Activated CD8-positive, alpha-beta memory T cell treated with anti-CD3 and anti-CD28 coated beads for 24 hours (primary cell): ENCODE measurements at places on chromosomes 6 and 20.

GRCh38 chr6:111478749-111479148 is 4.3 kb downstream of the REV3L start:
- no peak for DNase-seq

- DNase-seq: no peak
Measured at GRCh38 chr6:36463676-36464075, 20.9 kb downstream of the KCTD20 start.

DNA sequence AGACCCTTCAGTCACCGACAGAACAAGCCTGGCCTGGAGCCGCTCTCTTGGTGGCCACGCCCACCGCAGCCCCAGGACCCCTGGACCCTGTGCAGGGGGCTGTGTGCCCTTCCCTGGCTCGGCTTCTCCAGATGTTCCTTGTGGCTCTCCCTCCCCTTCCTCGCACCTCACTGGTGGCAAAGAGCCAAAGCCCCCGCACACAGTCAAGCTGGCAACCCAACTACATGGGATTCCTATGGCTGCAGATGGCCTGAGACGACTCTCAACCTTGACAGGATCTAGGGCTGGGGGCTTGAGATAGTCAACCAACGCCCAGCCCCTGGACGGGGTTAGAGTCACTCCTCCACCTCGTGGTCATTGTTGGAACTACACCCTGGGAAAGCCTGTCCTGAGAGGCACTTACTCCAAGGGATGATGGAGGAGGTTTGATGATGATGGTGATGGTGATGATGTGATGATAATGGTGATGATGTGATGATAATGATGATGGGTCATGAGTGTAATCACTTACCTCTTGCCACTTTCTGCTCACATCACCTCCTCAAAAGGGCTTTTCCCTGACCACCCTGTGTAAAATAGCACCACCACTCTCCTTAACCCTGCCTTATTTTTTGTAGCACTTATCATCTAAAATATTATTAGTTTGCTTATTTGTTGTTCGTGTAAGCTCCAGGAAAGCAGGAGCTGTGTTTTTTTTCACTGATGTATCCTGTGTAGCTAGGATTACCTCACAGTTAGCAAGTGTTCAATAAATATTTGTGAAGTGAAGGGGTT is 278.4 kb downstream of the LRFN2 start:
- DNase-seq: peak; percentile 81

DNA sequence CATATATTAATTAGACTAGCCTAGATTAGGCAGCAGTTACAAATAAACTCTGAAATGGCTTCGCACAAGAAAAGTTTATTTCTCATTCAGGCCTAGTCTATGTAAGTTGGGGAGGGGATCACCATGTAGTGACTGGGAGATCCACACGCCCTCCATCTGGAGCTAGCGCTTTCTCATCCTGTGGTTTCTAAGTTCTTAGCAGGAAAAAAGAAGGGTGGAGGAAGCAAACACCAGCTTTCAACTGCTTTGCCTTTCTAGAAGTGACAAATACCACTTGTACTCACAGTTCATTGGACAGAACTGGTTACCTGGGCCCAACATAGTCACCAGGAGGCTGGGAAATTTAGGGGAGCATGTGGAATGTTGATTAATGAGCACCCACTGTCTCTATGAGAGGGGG is 46.6 kb downstream of the NDUFAF5 start:
- no peak for DNase-seq

- no peak for DNase-seq
Measured at GRCh38 chr6:50846852-50847155, 28.1 kb downstream of the TFAP2B start.

DNA sequence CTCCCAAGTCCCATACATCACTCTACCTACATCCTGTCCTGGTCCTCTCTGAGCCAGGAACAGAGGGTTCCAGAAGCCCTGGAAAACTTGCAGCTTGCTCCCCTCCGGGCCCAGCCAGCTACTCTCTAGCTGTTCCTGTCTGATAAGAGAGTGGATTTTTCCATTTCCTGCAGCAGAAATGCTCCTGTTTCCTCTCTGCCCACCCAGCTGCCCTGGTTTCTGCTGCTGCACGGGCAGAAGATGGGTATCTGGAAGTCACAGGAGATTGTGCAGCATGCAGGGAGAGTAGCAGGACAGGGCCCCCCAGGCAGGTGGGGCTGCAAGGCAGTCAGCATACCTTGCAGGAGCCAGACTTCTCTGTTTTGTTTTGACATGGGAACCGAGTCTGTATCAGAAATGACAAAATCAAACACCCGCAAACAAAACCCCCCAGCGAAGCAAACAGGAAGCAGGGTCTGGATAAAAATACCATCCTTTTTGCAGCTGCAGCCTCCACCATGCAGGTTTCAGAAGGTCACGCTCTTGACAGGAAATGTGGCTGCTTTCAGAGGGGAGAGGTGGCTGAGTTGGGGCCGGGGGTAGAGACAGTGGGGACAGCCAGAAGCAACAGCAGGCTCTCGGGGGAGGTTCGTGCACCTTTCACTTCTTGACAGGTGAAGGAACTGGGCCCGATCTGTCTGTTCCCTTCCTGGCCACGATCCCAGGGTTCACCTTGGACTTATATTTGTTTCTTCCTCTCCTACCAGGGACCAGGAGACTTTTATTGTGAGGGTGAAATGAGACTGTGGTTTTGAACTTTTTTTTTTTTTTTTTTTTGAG is 50.8 kb upstream of the FAM83D start:
- peak; percentile 80 for DNase-seq

- DNase-seq: no peak
Measured at GRCh38 chr6:112232845-112233256, 21.5 kb downstream of the LAMA4 start.

- no peak for DNase-seq
Measured at GRCh38 chr6:166007349-166008263, 160.0 kb downstream of the TBXT start.

DNA sequence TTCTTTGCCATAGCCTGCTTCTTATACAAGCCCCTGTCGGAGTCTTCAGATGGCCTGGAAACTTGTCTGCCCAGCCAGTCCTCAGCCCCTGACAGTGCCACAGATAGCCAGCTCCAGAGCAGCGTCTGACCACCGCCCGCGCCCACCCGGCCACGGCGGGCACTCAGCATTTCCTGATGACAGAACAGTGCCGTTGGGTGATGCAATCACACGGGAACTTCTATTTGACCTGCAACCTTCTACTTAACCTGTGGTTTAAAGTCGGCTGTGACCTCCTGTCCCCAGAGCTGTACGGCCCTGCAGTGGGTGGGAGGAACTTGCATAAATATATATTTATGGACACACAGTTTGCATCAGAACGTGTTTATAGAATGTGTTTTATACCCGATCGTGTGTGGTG is 29.5 kb downstream of the SLCO4A1 start:
- no peak for DNase-seq

GRCh38 chr20:52921340-52921739 is 50.8 kb upstream of the TSHZ2 start:
- DNase-seq: no peak
